PC-3 (cell line): ENCODE measurements at places on chromosomes 7 and 10.

- H3K4me3 ChIP-seq: no peak overlapping the region
- no peaks in the 10 kb centered on the region for H3K27me3 ChIP-seq
- no peaks in the 10 kb centered on the region; the same call in 1 of the 2 replicates for H3K36me3 ChIP-seq
- peak; percentile 66 for DNase-seq
Observed at GRCh38 chr10:96765406-96766240, 45.3 kb upstream of the PIK3AP1 start.

DNA sequence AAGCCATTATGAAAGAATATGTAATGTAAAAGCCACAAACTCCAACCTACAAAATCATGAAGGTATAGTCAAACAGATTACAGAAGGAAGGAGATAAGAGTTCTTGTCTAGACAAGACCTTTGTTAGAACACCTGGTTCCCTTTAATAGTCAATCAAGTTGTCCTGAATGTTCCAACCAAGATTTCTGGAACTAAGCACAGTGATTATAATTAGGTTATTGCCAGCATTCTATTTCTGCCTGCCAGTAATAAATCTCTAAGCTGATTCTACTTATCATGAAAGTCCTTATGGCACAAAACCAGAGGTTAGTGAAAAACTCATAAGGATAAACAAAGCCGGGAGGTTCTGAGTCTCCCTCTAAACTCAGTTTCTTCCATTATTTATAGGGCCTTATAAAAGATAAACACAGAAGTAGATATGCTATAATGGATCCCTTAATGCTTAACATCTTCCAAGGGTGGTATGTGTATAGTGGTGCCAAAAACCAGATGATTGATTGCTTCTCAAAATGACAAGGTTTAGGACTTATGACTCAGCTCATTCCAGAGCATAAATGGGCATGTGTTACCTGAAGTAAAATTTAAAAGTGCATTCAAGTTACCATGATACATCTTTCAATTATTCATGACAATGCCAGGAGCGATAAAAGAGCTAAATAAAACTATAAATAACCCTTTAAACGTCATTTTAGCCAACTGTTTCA, 237.2 kb downstream of the CSTF2T start:
- 0 out of 2 replicates have a peak overlapping the region, but pooled peaks have one; percentile 0 for H3K27ac ChIP-seq
- H3K36me3 ChIP-seq: no peaks in the 10 kb centered on the region
- peak; percentile 99 for DNase-seq
- H3K27me3 ChIP-seq: no peaks in the 10 kb centered on the region

- H3K4me1 ChIP-seq: 0 out of 2 replicates have a peak, but pooled peaks cover 5% of the 10 kb centered on the region
- no peak overlapping the region for H3K27ac ChIP-seq
- no peak overlapping the region for H3K4me3 ChIP-seq
- no peaks in the 10 kb centered on the region for H3K27me3 ChIP-seq
- H3K36me3 ChIP-seq: no peaks in the 10 kb centered on the region
Observed at GRCh38 chr10:33809732-33810131, 475.3 kb upstream of the NRP1 start.

- H3K27ac ChIP-seq: no peak overlapping the region
- H3K4me3 ChIP-seq: no peak overlapping the region
- H3K4me1 ChIP-seq: no peaks in the 10 kb centered on the region
- no peak for DNase-seq
- H3K27me3 ChIP-seq: no peaks in the 10 kb centered on the region
- H3K36me3 ChIP-seq: no peaks in the 10 kb centered on the region
Observed at GRCh38 chr7:94412762-94413322, 18.1 kb downstream of the COL1A2 start.

DNA sequence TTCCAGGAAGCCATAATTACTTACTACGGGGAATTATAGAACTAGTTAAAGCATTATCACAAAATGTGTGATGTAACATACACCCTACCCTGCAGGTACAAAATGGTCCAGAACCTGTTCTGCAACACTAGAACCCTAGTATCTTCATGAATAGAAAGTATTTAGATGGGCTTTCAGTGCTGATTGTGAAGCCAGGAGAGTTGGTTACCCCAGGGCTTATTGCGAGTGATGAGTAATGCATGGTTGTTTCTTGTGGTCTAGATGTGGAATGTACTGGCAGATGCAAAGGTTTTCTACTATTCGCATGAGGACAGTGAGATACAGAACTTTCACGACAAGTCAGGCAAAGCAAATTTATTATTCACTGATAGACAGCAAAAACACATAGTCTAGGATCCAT, 33.6 kb upstream of the AGR3 start:
- peaks cover 47% of the 10 kb centered on the region for H3K4me1 ChIP-seq
- peak overlapping the region; percentile 49; the same call in 1 of the 2 replicates for H3K4me3 ChIP-seq
- peak; percentile 94 for DNase-seq
- no peaks in the 10 kb centered on the region for H3K27me3 ChIP-seq
- peak overlapping the region; percentile 92 for H3K27ac ChIP-seq
